ENCODE measurements at places on chromosomes 11 and 22. TPM values are rescaled to one million over a fixed set of nuclear protein-coding genes. Genes with fewer than 3 reads are reported as not detected.

POTEH gene
- 57.6 TPM for total RNA-seq

MB gene
- total RNA-seq: 0.93 TPM

C11orf91 gene
- not detected for total RNA-seq

C11orf97 gene
- 6.4 TPM for total RNA-seq

CCND1 gene
- total RNA-seq: 13.7 TPM

NRGN gene
- total RNA-seq: 5.5 TPM

GLYAT gene
- total RNA-seq: not detected

USP2 gene
- 41.2 TPM for total RNA-seq

TNNT3 gene
- total RNA-seq: 8.1 TPM

NKAPD1 gene
- total RNA-seq: 14.8 TPM

SCO2 gene
- 4.1 TPM for total RNA-seq

TAF1D gene
- 70.3 TPM for total RNA-seq

MMP10 gene
- total RNA-seq: 0.19 TPM

RIMBP3B gene
- total RNA-seq: 16.9 TPM

DTX4 gene
- total RNA-seq: 4.5 TPM

CCDC81 gene
- total RNA-seq: 5.3 TPM

SLC1A2 gene
- 0.74 TPM for total RNA-seq

OR8B12 gene
- not detected for total RNA-seq

SLN gene
- not detected for total RNA-seq
